ENCODE measurements at places on chromosomes 4 and X.
A peak's percentile ranks its signal among the peaks of the same experiment; 100 is the strongest.

GRCh38 chr4:166518776-166519175 lies 645.7 kb downstream of the TLL1 start:
- peak; percentile 59 for DNase-seq

GRCh38 chr4:106806158-106806797 lies 229.8 kb downstream of the DKK2 start:
- DNase-seq, result no peak

DNA sequence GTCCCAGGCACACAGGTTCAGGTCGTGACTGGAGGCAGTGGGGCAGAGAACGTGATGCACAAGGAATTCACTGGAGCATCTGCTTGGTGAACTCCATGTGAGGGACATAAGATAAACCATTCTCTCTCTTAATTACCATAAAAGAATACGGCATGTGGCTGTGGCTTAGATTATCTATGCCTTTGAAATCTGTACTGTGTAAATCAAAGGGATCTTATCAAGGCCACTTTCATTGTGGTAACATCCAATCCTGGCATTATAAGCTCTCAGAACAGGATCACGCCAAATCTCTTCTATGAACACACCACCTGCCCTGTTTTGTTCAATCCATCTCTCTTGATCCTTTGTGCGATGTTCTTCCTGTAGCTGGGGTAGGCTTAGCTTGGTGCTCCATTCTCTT lies 192.3 kb downstream of the SPATA18 start:
- no peak for DNase-seq

DNA sequence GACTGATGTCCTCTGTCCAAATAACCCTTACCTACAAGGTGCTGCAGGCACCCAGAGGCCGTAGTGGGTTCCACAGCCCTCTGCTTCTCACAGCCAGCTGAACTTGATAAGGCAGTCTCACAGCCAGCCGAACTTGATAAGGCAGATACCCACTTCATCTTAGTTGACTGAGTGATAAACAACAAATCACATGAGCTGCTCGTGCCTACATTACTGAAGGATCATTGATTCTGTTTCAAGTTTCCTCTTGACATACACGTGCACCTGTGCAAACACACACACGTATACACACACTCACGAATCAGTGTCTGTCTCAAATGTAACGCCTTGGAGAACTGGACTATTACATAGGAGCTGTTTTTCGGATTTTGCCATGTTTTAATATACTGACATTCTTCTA lies 276.3 kb downstream of the DCTD start:
- DNase-seq, result no peak

DNA sequence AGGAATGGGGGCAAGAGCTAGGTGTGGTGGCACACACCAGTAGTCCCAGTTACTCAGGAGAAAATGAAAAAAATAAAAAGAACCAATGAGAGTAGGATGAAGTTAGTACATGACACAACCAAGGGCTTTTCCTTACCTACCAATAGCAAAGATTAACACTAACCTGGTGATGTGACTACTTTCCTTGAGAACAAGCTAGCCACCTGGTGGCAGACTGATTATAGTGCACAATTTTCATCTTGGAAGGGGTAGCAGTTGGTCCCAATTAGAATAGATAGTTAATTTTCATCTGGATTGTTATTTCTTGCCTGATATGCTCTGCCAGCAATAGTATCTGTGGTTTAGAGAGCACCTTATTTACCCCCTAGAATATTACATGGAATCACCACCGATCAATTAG lies 1216.8 kb upstream of the PABPC4L start:
- DNase-seq, result no peak

- DNase-seq, result no peak
Measured at GRCh38 chrX:13271511-13271910, 48.3 kb downstream of the ATXN3L start.

- no peak for DNase-seq
Measured at GRCh38 chrX:10124506-10125247, 32.1 kb upstream of the CLCN4 start.

DNA sequence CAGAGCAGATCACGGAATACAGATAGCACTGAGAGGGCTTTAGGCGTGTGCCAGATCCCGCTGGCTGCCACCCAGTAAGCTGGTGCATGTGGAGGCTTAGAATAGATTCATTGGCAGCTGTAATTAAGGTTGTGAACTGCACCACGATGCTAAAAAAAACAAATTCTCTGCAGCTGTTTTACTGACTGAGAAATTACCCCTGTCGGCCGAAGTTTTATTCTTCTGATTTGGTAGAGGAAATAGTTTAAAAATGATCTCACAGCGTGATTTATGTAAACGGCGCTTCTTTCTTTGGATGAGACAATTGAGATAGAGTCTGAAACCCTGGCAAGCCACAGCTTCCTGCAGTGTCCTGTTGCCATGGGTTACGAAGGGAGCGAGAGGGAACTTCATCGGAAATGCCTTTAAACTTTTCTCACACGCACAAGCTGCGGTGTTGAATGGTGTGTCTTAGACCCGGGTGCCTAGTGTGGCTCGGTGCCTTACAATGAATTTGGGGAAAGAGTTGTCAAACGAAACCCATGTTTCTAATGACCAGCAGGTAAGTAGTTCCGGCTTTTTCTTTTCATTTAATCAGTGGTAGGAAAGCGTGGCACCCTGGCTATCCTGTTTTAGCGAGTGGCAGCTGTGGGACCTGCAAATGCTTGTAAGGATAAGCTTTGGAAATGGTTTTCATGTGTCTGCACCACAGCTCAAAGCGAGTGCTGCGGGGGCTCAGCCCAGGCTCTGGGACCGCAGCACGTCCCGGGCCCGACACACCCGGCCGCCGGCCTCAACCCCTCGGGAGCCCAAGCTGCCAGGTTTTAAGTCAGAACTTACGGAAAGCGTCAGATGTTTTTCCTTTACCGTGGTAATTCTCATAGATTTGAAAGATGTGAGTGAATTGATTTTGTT lies 71.7 kb upstream of the HGFAC start:
- DNase-seq, result peak; percentile 27

DNA sequence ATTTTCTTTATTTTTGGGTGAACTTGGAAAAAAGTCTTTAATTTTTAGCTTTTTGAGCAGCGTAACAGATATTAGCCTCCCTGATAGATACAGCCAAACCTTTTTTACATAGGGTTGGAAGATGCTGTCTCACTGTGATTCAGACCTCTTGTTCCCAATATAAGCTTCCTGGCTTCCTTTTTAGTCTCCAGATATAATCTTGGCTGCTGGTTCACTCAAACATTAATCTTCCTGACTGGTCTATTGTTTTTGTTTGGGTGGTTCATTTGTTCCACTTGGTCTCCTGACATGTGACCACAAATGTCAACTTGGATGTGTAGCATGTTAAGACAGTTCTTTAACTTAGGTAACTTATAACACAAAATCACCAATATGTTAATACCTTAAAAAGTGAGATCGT lies 23.0 kb downstream of the RPA4 start:
- no peak for DNase-seq

GRCh38 chrX:135931644-135932487 lies 38.4 kb downstream of the SAGE1 start:
- peak; percentile 15 for DNase-seq

DNA sequence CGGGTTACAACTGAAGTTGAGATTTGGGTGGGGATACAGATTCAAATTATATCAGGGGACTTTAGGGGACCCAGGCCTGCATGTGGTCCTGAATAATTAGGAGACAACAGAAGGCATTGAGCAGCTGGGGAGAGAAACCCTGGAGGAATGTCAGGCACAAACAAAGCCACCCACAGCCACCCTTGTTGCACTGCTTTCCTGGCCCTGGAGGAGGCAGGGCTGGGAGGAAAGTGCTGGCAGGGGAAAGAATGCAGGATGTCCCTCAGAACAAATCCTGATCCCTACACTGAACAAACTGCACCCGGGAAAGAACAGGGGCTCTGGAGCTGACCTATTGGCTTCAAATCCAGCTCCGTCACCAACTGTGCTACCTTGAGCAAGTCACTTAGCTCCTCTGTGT lies 214.1 kb upstream of the ATP6AP2 start:
- DNase-seq, result no peak

- DNase-seq, result no peak
Measured at GRCh38 chr4:54277691-54278090, 48.6 kb downstream of the PDGFRA start.

- DNase-seq, result no peak
Measured at GRCh38 chr4:139892973-139893736, 227.5 kb downstream of the MGST2 start.

DNA sequence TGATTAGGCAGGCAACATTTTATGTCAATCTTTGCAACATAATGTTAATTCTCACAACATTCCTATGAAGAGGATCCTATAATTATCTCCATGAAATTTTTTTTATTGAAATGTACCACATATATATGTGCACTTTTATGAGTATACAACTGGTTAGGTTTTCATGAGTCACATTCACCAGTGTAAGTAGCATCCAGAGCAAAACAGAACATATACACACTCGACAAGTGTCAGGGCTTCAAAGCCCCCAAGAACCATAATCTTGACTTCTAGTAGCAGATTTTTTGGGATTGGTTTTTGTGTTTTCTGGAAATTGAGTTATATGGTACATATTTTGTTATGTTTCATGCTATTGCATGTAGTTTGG lies 62.4 kb downstream of the ARHGAP10 start:
- no peak for DNase-seq

GRCh38 chrX:71420686-71421085 lies 54.5 kb downstream of the TAF1 start:
- DNase-seq, result no peak

- no peak for DNase-seq
Measured at GRCh38 chrX:12961196-12961718, 13.7 kb upstream of the TMSB4X start.

GRCh38 chr4:53688186-53688790 lies 97.0 kb upstream of the LNX1 start:
- no peak for DNase-seq

GRCh38 chr4:34922325-34922724 lies 1322.0 kb downstream of the ARAP2 start:
- no peak for DNase-seq

DNA sequence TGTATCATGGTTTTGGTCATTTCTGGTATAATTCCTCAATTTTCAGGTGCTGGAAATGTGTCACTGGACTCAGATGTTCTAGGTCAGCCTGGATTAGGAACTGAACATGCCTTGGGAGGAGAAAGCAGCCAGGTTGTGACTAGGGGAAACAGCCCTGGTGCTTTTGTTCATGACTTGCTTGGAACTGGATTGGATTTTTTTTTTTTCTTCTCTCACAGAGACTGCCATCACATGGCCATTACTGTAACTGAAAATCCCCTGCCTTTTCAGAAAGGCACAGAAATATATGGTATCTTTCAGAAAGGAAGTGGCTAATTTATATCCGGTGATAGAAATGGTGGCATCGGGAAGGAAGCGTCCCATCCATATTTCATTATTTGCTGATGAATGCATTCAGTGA lies 34.6 kb downstream of the SEPTIN11 start:
- DNase-seq, result no peak

- DNase-seq, result no peak
Measured at GRCh38 chr4:19030048-19030447, 1008.5 kb upstream of the LCORL start.

- no peak for DNase-seq
Measured at GRCh38 chrX:15605226-15605625, 4.5 kb upstream of the ACE2 start.

DNA sequence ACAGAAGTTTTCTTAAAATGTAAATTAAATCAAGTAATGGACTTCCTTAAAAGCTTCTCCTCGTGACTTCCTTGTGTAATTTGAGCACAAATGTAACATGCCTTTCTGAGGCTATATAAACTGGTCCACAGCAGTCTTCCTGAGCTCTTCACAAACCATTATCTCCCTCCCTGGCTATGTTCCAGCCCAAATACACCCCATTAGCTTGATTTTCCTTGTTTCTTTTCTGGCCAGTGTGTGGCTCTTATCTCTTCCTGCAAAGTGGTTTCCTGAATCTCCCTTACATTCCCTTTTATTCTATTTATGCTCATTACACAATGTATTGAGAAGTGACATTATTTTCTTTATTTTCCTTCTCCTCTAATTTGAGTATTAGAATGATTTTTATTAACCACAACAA lies 1085.3 kb upstream of the PCDH10 start:
- DNase-seq, result no peak

- DNase-seq, result no peak
Measured at GRCh38 chr4:169238445-169238844, 32.3 kb downstream of the SH3RF1 start.

DNA sequence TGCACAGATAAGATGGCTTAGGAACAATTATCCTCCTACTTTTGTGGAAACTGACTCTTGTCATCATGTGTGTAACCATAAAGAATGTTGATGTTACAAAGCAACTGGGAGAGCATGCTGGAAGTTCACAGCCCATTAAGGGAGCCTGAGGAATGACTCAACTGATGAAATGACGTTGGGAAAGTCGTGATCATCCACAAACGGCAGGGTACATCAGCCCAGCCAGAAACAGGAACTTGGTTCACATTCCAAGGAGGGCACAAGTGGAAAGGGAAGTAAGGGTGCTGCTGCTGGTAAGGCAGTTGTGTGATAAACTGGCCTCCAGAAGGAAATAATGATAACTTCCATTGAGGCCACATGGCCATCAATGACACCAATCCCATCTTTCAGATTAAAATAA lies 6.7 kb downstream of the TEC start:
- no peak for DNase-seq

GRCh38 chrX:41921492-41922430 lies 1.6 kb downstream of the CASK start:
- no peak for DNase-seq

- no peak for DNase-seq
Measured at GRCh38 chr4:24632011-24632410, 47.7 kb upstream of the DHX15 start.

- DNase-seq, result no peak
Measured at GRCh38 chr4:165605811-165606210, 227.0 kb downstream of the CPE start.

DNA sequence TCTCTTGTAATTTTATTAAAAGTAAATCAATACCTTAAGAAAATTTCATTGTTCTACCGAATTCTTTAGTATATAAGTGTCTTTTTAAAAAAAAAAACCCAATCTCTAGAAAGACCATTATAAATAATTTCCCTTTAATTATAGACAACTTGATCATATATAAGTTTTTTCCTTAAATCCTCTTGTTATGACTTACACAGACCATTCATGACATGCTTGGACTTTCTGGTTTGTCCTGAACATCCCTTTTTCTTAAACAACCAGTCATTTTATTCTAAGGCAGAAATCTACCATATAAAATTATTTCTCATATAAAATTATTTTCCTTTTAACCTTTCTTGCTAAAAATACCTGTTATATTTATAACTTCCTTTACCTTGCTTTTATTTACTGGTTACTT lies 15.4 kb upstream of the FHDC1 start:
- DNase-seq, result no peak

- no peak for DNase-seq
Measured at GRCh38 chr4:577499-578450, 1.7 kb upstream of the TMEM271 start.

- no peak for DNase-seq
Measured at GRCh38 chrX:48578661-48579128, 4.4 kb downstream of the RBM3 start.

DNA sequence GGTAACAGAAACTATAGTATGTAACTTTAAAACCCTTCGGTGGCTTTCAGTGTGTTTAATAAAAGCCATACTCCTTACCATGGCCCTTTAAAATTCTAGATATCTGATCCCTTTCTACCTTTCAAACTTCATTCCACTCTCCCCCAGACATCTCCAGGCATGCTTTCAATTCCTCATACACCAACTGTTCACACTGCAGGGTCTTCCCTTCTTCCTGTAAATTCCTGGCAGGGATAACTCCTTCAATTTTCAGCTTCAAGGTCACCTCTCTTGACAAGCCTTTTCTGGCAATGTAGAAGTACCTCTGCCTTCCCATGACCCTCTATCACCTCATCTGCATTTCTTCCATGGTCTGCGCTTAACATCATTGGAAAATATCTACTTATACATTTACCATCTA lies 60.8 kb downstream of the WDFY3 start:
- no peak for DNase-seq

- no peak for DNase-seq
Measured at GRCh38 chr4:86522349-86522748, 71.8 kb upstream of the PTPN13 start.
